Activated CD4-positive, alpha-beta T cell treated with anti-CD3 and anti-CD28 coated beads, Interleukin-2, amount 50 U/mL, for 16 hours (primary cell): ENCODE measurements at places on chromosomes 7 and 10.

DNA sequence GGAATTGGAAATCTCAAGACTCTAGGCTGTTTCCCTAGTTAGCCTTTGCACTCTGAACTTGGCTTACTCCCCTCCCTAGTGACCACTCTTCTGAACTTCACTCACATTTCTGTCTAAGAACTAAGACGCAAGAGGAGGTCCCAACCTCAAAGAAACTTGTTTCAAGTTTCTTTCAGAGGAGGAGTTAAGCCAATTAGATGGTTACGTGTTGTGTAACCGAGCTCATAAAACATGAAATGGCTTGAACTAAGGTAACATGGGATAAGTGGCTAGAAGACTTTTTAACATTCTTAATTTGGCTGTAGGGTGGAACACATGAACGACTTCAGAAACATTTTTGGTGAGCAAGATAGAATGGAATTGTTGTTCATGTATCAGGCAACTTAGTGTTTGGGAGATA lies 39.5 kb upstream of the SEC61G start:
- no peak for DNase-seq

DNA sequence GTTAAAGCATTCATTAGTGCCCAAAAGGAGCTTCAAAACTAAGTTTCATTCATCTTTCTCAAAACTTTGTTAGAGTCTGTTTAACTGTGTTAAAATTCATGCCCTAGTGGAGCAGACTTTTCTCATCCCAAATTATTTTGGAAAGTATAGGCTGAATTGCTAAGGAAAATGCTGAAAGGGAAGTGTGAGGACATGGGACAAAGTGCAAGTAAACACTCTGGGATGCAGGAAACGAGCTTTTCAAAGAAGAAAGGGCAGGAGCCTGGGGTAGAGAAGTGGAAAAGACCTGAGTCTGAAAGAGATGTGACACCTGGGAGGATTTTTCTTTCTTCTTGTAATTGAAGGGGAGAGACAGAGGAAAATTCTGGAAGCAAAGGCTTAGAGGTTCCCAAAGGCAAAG lies 93.1 kb upstream of the ANKRD1 start:
- no peak for DNase-seq

DNA sequence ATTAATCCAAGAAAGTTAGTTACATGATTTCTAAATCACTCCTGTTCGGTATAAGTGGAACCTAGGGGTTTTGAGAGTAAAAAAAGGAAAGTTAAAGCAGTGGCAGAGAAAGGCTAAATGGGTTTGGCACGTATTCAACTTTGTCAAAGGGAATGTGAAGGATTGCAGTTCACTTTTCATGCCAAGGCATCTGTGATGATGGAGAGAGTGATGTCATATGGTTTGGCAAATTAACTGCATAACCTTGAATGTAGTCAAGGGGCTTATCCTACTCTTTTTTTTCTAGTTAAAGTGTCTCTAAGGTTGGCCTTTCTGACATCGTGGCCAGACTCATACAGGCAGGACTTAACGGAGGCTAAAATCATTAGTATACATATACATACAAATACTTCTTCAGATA lies 277.8 kb downstream of the EXOC4 start:
- no peak for DNase-seq

GRCh38 chr7:131109759-131110296 lies 217.8 kb upstream of the MKLN1 start:
- DNase-seq = peak; percentile 83

DNA sequence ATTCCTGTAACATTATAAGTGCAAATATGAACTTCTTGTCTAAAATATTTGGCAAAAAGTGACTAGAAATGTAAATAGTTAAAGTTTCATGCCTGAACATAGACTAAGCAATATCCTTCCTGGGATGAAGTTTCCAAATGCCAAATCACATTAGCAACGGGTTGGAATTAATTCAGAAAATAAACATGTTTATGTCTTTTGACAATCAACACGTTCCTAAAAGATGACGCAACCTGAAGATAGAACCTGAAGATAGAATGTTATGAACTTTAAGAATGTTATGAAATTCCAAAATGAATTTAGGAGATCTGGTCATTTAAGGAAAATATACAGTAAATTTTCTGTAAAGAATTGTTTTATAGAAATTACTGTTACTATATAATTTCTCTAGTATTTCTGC lies 9.2 kb downstream of the LAMB4 start:
- no peak for DNase-seq

DNA sequence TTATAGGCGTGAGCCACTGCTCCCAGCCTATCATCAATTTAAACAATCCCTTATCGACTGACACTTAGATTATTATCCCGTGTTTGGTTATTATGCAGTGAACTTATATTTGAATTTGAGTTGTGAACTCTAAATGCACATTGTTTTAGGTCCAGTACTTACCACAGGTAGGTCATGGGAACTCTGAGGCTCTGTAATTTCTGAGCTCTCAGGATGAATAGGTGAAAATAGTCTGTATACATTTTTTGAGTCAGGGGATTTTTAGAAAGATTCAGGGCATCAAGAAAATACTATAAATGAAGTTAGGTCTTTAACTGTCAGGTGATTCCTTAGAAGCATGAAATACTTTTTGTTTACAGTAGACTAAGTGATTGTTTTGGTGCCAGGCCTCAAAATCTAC lies 8.8 kb downstream of the CCDC136 start:
- DNase-seq = peak; percentile 12
